ENCODE measurements at places on chromosomes 12 and 14.
A peak's percentile ranks its signal among the peaks of the same experiment; 100 is the strongest.

DNA sequence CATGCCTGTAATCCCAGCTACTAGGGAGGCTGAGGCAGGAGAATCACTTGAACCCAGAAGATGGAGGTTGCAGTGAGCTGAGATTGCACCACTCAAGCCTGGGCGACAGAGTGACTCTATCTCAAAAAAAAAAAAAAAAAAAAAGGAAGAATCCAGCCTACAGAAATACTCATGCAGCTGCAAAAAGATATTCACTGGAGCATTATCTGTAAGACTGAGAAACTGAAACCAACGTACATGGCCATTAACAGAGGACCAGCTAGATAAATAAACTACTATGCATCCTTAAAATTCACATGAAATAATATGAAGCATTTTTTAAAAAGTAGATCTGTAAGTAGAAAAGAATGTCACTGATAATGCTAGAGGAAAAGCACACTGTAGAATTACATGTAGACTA is 3.5 kb downstream of the SLC7A7 start:
- DNase-seq, result no peak

DNA sequence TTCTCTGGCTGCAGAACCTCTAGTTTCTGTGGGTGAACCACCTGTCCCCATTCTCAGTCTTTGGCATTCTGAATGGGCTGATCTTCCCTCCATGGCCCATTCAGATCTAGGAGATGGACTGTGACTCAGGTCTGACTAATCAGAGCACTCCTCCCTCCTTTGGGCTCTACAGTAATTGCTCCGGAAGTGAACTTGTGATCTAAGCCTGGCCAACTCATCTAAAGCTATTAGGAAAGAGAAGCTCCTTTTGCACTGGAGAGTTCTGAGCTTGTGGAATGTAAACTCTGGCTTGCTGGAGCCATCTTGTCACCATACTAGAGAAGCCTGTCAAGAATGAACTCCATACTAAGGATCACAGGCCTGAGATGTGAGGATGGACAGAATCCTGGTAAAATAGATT is 168.2 kb downstream of the SUDS3 start:
- DNase-seq, result no peak

- no peak for DNase-seq
Observed at GRCh38 chr12:133120385-133121191, 9.5 kb downstream of the ZNF891 start.

GRCh38 chr12:102740141-102740955 is 176.7 kb downstream of the PAH start:
- peak; percentile 8 for DNase-seq

DNA sequence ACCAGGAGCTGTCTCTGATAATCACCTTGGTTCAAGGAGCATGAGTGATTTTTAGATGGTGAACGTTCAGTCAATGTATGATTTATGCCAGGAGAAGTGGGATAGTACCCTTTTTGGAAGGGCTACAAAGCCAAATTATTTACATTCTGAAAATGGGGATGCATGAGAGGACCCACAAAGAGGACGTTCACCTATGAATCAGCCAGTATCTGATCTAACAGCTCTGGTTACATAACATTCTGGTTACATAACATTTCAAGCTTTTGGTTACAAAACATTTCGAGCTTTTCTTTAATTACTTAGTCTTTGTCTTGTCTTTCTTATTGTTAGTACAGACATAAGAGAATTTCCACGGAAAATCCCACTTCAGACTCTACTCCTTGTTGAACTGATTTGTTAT is 68.8 kb downstream of the SLCO1A2 start:
- DNase-seq, result no peak

DNA sequence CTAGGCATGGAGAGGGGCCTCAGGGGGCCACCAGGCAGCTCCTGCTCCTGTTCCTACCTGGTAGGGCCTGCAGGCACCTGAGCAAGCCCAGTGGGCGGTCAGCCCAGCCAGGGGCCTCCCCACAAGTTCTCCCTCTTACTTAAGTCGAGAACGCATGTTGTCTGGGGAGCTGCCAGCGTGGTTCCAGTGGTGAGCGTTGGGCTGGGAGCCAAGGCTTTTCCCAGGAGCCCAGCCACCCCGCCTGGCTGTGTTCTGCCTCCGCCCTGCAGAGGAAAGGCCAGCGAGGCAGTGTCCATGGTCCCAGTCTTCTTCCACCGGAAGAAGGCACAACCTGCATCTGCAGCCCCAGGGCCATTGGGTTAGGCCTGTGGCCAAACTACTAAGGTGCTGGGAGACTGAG is 1.4 kb downstream of the C14orf180 start:
- no peak for DNase-seq

- no peak for DNase-seq
Observed at GRCh38 chr12:132168311-132169031, 24.2 kb downstream of the NOC4L start.

All from AG09309 (cell line).